M059J (cell line): ENCODE measurements at places on chromosomes 4 and X. TPM values are rescaled to one million over a fixed set of nuclear protein-coding genes. Genes with fewer than 3 reads are reported as not detected.

HSFX2 gene
- 0.79 TPM in 1 of 2 replicates, not detected in the other for total RNA-seq

GRCh38 chr4:10773010-10773409, 88.4 kb upstream of the CLNK start:
- DNase-seq = no peak

CPE gene
- 38.3 and 53.6 TPM in 2 replicates for total RNA-seq

DNA sequence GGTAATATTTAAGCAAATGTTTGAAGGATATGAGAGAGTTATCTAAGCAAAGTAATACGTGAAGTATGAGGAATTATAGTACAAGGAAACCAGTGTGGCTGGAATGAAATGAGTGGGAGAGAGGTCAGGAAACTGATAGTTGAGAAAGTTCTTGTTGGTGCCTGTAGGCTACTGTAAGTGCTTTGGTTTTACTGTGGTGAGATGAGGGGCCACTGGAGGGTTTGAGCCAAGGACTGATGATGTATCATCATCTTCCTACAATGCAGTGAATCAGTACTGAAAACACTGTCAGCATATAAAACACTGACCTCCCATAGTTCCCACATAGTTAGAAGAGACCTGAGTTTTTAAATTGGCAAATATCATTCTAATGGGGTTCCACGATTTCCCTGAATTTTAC, 367.5 kb upstream of the CTSO start:
- DNase-seq = peak; percentile 79

GRCh38 chr4:121168446-121169281, 4.5 kb upstream of the TNIP3 start:
- no peak for DNase-seq

GRCh38 chr4:158376106-158376840, 145.4 kb upstream of the RXFP1 start:
- no peak for DNase-seq
